Glomerular endothelial cell (primary cell): ENCODE measurements at places on chromosomes 1 and 21. TPM values are rescaled to one million over a fixed set of nuclear protein-coding genes. Genes with fewer than 3 reads are reported as not detected.

DNA sequence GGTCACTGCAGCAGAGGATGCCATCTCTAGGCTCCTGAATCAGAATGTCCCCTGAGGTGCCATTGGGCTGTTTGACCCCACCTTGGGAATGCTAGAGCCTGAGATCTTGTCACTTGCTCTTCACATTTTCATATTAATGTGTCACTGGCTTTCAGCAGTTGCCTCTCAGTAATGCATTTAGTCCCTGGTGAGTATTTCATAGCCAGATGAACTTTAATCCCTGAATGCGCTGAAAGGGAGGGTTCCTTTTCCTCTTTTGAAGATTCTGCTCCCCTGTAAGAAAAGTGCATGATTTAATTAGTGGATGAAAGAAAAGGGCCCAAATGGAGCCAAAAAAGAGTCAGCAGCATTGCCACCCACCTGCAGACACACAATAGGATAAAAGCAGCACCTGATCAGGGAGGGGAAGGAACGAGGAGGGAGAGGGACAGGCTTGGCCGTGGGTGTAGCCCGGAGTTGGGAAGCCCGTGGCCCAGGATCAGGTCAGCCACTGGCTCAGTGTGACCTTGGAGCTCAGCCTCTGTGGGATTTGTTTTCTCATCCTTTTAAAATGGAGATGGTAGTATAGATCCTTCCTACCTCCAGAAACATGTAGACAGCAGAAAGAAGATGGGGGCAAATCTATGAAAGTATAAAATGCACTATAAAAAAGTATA is 31.1 kb downstream of the ROR1 start:
- DNase-seq = no peak

DNA sequence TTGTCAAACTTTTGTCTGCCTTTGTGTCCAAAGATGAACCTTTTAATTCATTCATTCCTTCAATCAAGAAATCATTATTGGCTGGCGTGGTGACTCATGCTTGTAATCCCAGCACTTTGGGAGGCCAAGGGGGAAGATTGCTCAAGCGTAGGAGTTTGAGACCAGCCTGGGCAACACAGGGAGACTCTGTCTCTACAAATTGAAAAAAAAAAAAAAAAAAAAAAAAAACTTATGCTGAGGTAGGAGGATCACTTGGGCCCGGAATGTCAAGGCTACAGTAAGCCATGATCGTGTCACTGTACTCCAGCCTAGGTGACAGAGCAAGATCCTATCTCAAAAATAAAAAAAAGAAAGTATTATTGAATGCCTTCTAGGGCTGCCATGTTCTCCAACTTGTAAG is 51.3 kb upstream of the CXADR start:
- no peak for DNase-seq

- no peak for DNase-seq
These were observed 28.4 kb upstream of the CD84 start for GRCh38 chr1:160607672-160608032.

The PTGFR gene
- 0.35 and 1.5 TPM in 2 replicates for total RNA-seq

DNA sequence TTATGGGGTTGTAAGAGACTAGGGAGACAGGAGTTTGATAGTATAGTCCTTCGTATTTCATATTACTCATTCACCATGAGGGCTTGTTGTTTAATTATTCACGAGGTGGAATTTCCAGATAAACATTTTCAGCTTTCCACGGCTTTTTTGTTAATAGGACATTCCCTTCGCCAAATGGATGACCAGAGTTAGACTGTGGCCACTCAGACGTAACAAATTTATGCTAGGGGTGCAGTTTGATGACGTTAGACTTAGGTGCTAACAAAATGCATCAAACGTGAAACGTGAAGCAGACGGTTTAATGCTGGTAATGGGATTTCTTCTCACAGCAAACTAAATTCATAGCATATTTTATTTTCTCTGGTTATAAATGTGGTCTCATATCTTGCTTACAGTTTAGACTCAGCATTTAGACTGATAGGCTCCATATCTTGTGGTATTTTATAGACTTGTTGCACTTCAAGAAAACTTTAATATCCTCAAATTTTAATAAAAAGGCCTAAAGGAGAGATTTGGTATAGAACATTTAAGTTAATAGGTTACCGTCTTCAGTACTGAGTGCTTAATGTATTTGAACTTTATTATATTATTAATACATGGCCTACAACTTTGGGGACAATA is 2.3 kb downstream of the DHX9 start:
- DNase-seq = no peak
